Fibroblast of skin of scalp (primary cell): ENCODE measurements at places on chromosomes 4 and X.

DNA sequence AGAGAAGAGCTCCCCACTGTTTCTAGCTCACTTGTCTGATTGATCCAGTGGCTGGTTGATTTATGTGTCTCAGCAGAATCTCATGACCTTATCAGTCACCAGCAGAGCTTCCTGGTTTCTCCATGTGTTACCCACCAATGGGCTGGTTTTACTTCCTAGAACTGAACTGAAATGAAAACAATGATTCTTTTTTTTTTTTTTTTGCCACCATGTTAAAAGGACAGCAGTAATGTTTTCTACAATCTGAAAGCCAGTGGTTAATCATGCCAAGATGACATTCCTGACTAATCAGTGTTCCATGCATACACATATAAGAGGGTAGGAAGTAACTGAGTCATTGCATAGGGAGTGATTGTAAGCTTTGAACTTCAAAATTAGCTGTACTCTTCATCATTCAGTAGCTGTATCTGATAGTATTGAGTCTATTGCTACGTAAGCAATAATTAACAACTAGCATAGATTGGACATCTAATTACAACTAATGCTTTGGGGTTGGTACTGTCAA lies 67.7 kb downstream of the SLC4A4 start:
- peak; percentile 49 for DNase-seq

DNA sequence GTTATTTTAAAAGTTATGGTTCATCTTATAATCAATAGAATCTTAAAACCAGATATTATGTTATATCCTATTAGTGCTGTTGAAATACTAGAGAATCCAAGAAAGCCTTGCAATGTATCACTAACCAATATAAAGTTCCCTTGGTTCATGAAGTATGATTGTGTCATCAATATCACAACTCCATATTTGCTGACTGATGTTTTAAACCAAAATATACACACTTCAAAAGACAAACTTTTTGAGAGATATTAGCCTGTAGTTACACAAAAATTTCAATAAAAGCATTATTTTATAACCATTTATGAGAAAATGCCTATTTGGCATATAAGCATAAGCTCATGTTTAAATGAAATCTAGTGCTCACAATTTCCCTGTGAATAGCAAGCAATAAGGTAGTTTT lies 198.6 kb downstream of the CENPC start:
- no peak for DNase-seq

- no peak for DNase-seq
Measured at GRCh38 chr4:148300877-148301276, 141.3 kb downstream of the NR3C2 start.

GRCh38 chrX:113514906-113515305 lies 674.3 kb upstream of the AMOT start:
- DNase-seq, result no peak
